ENCODE measurements at places on chromosomes 3 and 15.

GRCh38 chr3:135190658-135191057 is 395.6 kb downstream of the EPHB1 start:
- no peak for DNase-seq

- DNase-seq, result no peak
These were observed 385.7 kb downstream of the LSAMP start for GRCh38 chr3:116059421-116060096.

- DNase-seq, result peak; percentile 49
These were observed 706 bp downstream of the DVL3 start for GRCh38 chr3:184155644-184156521.

GRCh38 chr3:94937980-94938379 is 875.1 kb downstream of the NSUN3 start:
- DNase-seq, result no peak

GRCh38 chr3:28751864-28752263 is 403.2 kb upstream of the AZI2 start:
- DNase-seq, result no peak

DNA sequence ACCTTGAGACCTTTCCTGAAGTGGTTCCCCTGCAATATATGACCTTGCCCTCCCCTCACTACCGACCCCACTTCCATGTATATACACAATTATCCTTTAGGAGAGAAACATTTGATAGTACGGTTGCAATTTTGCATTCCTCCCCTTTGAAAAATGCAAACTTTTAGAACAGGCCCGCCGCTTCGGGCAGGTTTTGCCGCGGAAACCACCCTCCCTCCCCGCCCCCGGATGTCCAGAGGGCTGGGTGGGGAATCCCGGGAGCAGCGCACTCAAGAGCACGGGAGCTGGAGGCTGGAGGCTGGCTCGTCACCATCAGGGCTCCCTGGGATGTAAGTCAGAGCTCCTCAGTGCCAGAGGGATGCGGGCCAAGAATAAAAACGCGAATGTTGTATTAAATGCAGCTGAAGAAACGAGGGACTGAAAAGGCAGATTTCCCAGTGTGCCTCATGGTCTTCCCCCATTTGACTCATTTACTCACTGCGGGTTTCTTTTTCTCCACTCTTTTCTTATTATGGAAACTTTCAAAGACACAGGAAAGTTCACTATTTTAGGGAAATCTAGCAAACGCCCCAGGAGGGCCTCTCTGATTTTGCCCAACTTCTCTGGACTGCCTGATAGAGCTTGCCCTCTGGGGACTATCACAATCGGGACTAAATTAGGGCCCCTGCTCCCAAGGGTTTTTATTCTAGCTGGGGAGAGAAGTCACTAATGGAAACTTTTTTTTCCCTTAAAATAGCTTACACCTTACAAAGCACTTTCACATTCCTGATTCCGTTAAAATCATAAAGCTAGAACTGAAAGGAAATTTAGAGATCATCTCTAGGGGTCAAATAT is 2.9 kb upstream of the USP3 start:
- no peak for DNase-seq

- no peak for DNase-seq
These were observed 28.9 kb downstream of the PDE8A start for GRCh38 chr15:85010386-85011159.

DNA sequence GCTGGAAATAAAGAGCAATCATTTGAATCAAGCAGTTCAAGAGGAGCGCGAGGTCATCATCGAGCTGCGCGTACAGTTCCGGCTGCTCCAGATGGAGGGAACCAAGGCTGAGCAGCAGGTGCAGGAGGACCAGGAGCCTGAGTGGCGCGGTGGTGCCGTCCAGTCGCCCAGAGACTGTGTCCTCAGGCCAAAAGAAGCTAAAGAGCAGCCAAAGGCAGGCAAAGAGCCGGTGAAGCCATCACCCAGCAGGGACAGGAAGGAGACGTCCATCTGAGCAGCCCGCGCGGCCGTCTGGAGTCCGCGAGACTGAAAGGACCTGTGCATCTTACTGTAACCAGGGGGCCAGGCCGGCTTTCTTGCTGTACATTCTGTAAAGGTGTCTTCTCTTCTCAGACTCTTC is 277.2 kb upstream of the TTC14 start:
- DNase-seq, result no peak

DNA sequence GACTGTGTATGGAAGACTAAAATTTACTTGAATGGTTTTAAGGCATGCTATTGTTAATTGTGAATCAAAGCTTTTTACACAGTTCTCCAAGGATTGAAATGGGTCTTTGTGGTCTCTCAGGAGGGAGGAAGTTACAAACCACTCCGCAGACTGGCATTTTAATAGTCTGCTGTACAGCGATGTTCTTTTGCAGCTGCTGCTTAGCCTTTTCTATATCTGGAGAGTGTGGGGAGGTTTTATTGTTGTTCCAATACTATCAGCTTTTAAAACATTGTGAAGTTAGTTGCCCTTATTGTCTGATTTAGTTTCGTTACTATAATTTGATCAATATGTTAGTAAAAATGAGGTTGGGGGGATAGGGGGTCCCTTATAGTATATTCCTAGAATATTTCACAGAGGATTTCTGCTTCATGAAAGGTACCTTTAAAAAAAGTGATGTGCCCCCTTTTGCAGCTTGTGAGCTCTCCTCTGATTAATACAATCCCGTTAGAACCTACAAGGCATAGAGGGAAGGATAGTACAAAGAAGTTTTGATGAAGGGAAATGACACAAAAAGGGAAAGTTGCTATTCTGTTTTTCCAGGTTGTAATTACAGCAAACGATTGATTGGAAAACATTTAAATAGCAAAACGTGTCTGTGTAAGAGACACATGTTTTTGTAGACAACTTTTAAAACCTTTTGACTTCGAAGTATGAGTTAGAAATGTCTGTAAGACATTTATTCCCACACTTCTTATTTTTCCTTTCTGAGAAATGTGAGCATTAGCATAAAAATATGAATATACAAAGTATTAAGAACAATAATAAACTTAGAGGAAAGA is 158.3 kb upstream of the CGNL1 start:
- peak; percentile 93 for DNase-seq

Measured in HAP-1 (cell line).